Cerebellar nuclear complex (tissue), 1 donor: ENCODE measurements at places on chromosomes 16 and 17.

DNA sequence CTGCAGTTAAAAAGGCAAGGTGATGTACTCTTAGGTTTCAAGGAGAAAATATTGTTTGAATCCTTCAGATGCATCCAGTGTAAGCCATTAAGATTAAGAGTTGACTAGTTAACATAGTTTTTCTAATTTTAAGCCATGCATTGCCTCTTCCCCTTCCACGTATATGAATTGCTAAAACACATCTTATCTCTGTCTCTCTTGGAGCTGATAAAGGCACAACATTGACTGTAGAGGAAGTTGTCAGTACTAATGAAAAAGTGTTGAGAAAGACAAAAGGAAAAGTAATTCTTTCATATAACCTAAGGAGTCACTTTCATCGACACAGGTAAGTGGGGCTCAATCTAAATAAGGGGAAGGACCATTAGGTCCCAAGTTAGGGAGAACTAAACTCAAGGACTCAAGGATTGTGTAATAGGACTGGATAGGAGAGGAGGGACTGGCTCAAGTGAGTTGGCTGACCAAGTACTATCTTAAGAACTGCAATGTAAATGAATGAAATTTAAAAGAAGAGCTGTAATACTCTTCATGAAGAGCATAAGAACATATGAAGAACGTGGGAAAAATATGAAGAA is 55.6 kb downstream of the GRB7 start:
- DNase-seq = no peak

- DNase-seq = no peak
These were observed 9.3 kb downstream of the CTRB2 start for GRCh38 chr16:75197522-75198134.

DNA sequence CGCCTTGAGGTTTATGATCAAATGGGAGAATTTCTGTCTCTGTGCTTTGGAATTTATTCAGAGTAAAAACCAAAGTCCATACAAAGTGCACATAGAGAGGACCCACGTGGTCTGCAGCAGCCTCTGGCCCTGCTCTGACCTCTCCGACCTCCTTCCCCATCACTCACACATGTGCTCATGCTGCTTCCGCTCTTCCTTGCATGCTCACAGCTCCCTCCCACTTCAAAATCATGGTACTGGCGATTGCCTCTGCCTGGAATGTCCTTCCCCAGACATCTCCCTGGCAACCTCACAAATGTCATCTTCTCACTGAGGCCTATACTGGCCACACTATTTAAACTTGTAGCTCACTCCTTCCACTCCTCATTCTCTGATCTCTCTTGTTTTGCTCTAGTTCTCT is 418.0 kb downstream of the CA10 start:
- DNase-seq = no peak

DNA sequence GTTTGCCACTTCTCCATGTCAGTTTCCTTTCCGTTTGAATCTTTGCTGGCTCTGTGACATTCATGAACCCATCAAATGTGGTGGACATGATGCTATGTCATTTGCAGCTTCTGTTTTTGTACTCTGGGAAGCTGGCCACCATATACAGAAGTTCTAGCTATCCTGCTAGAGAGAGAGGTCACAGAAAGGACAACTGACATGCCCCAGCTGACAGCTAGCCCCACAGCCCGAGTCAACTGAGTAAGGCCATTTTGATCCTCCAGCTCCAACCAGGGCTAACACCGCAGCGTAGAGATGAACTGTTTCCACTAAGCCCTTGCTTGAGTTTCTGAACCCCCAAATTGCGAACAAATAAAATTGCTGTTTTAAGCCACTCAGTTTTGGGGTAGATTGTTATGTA is 33.8 kb downstream of the CCDC42 start:
- DNase-seq = no peak

- no peak for DNase-seq
These were observed 1.1 kb downstream of the KATNB1 start for GRCh38 chr16:57736419-57737351.

- DNase-seq = no peak
These were observed 59.7 kb downstream of the WDR45B start for GRCh38 chr17:82588266-82589175.

GRCh38 chr16:49276646-49277385 is 4.8 kb downstream of the CBLN1 start:
- DNase-seq = no peak

DNA sequence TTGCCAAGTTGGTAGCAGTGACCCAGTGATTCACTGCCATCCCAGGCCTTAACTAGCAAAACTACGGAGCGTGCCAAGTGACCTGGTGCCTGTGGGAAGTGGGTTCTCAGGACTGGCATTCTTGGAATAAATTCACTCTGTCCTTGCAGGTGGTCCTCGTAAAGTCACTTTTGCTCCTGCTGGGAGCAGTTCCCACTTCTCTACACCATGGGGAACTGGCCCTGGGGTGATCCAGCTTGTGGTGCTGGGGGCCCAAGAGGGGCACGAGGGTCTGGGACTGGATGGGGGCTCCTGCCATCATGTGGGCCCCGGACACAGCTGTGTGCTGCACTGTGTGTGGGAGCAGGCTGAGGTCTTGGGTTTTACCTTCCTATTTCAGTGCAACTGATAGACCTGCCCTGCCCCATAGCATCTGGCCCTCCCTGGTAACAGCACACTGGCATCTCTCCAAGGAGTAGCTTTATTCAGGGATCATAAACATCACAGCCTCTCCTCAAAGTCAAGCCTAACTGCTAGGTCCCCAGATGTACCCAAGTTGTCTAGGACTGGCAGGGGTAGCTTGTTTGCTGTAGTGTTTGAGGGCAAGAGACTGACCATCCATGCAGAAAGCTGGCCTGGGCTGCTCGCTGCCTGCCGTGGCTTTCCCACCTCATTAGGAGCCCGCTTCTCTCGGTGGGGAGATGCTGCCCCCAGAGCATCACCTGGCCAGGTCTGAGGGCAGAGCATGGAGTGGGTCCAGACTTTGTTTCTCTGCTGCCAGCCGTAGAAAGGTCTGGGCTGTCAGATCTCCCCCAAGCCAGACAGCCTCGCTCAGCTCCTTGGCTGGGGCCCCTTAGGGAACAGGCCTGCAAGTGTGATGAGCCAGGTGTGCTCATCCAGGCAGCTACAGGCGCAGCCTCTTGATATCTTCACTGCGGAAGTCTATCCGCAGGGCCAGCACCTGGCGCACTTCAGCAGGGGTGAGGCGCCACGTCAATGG is 26.0 kb downstream of the FCSK start:
- no peak for DNase-seq

GRCh38 chr17:52837492-52837891 is 679.0 kb upstream of the CA10 start:
- DNase-seq = no peak

- no peak for DNase-seq
These were observed 768.2 kb downstream of the KCNJ18 start for GRCh38 chr17:22460461-22461063.

- no peak for DNase-seq
These were observed 318.4 kb downstream of the XYLT1 start for GRCh38 chr16:17152311-17152710.

- no peak for DNase-seq
These were observed 2.3 kb downstream of the CCL4 start for GRCh38 chr17:36105781-36106492.

DNA sequence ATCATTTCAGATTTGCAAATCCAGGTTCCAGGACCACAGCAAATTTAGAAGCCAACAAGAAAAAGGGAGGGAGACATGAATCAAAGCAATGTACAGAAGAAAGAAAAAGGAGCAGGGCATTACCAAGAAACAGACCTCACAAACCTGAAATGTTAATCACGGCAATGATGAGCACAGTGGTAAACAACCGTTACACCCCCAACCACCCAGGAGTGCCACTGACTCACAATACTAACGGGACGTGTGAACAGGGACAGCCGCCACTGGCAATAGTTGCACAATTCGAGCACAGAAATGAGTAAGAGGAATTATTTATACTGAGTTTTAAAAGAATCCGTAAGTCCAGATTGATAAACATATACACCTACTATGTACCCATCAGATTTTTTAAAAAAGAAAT is 13.8 kb downstream of the USP22 start:
- DNase-seq = no peak

DNA sequence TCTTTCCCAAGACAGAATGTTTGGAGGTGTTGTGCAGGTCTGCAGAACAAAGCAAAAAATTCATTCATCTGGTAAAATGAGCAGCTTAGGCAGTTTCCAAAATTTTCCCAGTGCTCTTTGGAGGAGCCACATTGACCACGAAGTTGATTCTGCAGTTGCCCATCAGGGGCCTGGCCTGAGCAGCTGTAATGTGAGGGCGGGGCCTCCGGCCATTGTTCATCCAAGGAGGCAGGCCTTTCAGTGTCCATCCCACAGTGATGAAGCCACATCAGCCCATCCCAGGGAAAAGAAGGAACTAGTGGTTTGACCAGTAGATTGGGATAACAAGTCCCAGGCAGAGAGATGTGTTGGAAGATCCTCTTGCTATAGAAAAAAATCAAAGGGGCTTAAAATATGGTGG is 10.1 kb downstream of the UBFD1 start:
- no peak for DNase-seq

DNA sequence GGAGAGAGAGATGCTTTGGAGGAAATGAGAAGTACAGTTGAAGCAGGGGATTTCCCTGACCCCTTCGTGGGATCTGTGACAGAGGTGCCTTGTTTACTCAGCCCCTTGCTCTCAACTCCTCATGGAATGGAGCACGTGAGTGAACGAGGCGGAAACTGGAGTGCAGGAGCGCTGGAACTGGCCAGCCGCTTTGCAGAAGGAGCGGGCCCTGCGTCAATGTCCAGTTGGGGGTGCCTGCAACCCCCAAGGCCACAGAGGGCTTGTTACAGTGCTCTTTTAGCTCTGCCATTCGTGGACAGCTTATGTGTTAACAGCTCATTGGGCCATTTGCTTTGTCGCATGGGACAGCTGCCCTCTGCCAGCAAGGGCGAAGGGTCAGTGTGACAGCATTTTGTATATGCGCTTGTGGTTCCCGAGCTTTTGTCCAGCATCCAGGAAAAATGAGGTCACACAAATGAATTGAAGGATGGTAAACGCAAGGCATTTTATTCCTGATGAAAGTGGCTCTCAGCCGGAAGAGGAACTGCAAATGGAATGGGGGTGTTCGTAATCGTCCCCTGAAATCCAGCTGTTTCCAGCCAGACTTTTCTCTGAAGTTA is 1395.1 kb downstream of the CDH8 start:
- no peak for DNase-seq

GRCh38 chr16:86991679-86992078 is 325.5 kb downstream of the C16orf95 start:
- DNase-seq = no peak

GRCh38 chr17:81832608-81833159 is 407 bp downstream of the MCRIP1 start:
- no peak for DNase-seq

- DNase-seq = no peak
These were observed 16.4 kb downstream of the GGA3 start for GRCh38 chr17:75245011-75245410.

DNA sequence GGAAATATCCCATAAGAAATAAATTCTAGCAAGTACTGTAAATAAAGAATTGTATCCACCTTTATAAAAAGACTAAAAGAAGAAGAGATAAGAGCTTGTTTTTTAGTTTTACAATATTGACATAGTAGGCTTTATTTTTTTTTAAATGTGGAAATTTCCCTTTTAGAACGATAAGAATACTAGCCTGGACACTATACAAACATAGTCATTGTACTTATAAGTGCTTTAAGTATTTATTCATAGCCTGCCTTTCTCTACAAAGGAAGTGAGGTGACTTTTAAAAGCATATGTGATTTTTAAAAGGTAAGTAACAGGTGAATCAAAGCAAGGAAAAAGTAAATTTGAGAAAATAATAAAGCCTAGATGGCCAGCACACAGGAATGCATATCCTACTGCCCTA is 17.7 kb downstream of the TOX3 start:
- DNase-seq = no peak

DNA sequence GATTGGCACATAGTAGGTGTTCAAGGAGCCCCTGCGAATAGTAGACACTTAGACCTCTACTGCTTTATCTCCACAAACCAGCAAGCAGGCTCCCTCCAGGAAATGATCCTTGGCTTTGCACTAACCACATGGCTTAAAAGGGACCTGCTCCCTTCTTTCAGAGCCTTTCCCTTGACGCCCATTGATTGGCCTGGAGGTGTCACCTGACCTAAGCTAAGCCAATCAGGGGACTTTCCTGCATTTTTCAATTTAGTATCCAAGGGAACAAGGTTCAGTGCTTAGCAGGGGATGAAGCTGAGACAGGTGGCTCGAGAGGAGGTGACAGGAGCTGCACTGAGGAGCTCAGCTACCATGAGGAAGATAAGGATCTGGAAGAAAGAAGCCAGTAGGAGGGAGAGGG is 52.8 kb downstream of the CLEC19A start:
- DNase-seq = no peak

- peak; percentile 91 for DNase-seq
These were observed 5.2 kb downstream of the CCR7 start for GRCh38 chr17:40559954-40560591.

- DNase-seq = no peak
These were observed 30.9 kb downstream of the BRCA1 start for GRCh38 chr17:43094129-43094835.

GRCh38 chr16:30010844-30011713 is at the start of gene DOC2A:
DOC2A (minus strand) TSS chr16:30011027; CDS start chr16:30010222, 805 bp downstream.
- DNase-seq = no peak

DNA sequence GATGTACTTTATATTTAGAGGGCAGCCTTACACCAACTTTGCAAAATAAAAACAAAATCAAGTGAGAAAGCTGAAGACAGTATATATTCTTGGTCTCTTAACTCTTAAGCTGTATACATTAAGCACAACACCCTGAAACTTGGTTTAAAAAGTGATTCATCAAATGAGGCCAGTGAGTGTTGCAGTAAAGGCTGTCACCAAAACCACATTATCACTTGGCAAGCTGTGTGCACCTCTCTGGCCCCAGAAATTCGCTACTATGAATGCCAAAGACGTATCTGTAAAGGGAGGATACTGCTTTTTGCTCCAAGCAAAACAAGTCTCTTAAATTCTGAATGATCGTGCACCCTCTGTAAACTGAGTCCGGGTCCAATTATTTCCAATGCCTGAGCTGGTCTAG is 163.9 kb downstream of the ZFHX3 start:
- DNase-seq = no peak

- no peak for DNase-seq
These were observed 337.8 kb upstream of the CDH5 start for GRCh38 chr16:66028510-66029216.
